ENCODE measurements at places on chromosomes 6 and 20.

GRCh38 chr20:49399329-49399728 lies 83.1 kb downstream of the KCNB1 start:
- no peak for DNase-seq

DNA sequence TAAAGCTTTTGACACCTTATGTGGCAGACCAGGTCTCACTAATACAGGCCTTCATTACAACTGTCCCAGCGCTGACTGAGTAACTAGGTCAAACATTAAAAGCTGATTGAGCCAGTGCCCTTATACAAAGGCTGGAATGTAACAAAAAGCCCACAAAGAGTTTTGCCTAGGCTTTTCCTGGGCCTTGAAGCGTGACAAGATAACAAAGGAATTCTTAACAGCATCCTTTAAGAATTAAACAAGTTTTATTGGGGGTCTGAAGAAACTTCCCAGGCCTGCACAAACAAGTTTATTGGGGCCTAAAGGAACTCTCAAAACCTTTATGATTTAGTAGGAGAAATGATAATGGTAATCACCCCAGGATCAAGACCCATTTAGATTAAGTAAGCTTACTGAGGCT lies 267.6 kb upstream of the FAM83B start:
- no peak for DNase-seq

- no peak for DNase-seq
These were observed 10.6 kb downstream of the REM1 start for GRCh38 chr20:31485450-31486339.

- DNase-seq, result no peak
These were observed 98.5 kb downstream of the F13A1 start for GRCh38 chr6:6221787-6222535.

- no peak for DNase-seq
These were observed 64.8 kb downstream of the FAM50B start for GRCh38 chr6:3913958-3914337.

- DNase-seq, result no peak
These were observed 380.1 kb upstream of the SOX4 start for GRCh38 chr6:21213492-21213891.

DNA sequence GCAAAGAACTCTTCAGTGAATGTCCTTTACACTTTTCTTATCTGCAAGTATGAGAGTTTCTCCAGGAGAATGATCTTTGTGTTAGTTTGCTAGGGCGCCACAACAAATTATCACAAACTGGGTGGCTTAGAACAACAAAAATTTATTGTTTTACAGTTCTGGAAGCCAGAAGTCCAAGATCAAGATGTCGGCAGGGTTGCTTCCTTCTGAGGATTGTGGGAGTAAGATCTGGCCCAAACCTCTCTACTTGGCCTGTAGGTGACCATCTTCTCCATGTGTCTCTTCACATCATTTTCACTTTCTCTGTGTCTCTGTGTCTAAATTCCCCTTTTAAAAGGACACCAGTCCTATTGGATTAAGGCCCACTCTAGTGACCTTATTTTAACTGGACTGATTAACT lies 103.0 kb downstream of the ADTRP start:
- no peak for DNase-seq

GRCh38 chr20:39245685-39246311 lies 283.7 kb downstream of the DHX35 start:
- DNase-seq, result peak; percentile 7

DNA sequence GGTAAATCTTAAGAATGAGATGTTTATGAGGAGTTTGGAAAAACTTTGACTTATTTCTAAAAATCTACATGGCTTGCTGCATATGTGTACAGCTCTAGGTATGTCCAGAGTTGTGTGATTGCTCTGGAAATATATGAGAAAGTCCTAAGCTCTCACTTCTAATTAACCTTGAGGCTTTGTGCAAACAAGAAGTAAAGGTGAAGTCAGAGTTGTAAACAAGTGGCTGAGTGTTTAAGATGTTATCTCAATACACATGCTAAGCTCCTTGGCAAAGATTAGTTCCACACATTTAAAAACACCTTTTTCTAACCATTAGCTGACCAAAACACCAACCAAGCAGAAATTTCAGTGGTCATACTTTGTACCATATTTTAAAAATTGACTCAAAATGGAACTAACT lies 684.2 kb downstream of the HTR1B start:
- no peak for DNase-seq

DNA sequence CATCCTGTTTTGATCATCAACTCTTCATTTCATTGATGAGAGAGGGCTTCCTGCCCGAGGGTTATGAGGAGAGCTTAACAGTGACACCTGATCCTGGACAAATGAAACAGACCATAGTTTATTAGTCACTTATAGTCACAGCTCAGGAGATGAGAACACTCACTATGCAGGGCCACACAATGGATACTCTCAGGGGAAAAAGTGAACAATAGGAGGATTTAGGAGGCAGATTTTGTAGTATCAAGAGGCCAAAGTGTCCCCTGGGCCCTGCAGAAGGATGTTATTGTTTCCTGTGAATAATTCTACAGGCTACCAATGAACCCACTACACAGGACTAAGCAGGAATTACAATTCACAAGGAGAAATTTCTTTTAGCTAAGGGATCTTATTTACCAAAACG lies 772.8 kb upstream of the MAN1A1 start:
- no peak for DNase-seq

- DNase-seq, result no peak
These were observed 23.5 kb downstream of the MOCS1 start for GRCh38 chr6:39910744-39911143.

- no peak for DNase-seq
These were observed 7.2 kb upstream of the IL20RA start for GRCh38 chr6:137051790-137052472.

- DNase-seq, result no peak
These were observed 48.5 kb downstream of the FYN start for GRCh38 chr6:111824608-111825337.

GRCh38 chr6:157561414-157561790 lies 180.4 kb downstream of the ZDHHC14 start:
- DNase-seq, result no peak

DNA sequence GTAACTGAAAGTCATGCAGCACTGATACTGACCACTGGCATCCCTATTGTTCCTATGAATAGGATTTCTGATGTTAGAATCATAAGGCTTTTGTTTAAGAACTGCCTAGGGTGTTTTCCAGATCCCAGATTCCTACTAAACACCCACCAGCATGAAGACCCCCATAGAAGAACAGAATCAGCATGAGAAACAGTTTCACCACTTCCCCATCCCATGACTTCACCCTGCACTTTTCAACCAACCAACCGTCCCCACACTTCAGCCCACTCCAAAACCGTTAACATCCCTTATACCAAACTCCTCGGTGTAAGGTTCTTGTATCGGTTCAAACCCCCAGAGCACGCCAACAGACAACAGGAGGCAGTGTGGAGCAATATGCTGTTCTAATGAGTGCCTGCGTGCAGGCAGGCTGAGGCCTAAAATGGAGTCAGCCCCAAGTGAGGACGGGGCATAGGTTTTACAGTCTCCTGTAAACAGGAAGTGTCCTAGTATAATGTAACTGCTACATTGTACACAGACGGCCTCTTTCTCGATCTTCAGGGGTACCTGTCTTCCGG lies 11.4 kb upstream of the SSTR4 start:
- DNase-seq, result no peak

- DNase-seq, result no peak
These were observed 175.0 kb downstream of the GMPR start for GRCh38 chr6:16413399-16413798.

DNA sequence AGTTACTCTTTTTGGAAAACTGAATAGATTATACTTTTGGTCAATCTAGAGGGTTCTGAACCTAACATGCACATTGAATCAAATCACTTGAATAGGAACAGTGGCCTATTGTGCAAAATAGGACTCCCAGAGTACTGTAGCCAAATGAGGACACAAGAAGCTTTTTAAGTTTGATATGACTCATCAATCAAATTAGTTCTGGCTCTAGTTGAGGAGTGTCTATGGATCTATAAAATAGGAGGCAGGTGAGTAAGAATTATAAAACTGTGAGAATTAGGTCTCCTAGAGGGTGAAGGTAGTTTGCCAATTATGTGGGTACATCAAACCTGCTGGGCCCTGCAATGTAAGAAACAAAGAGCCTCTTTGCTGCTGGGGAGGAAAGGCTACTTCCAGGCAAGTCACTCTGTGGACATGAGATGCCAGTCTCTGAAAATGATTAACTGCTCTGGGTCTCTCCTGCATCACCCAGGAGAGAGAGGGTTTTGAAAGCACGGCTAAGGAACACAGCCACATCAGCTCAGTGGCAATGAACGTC lies 112.3 kb downstream of the RCAN2 start:
- no peak for DNase-seq

GRCh38 chr6:52820198-52820597 lies 16.6 kb upstream of the GSTA1 start:
- no peak for DNase-seq

- no peak for DNase-seq
These were observed 1.3 kb upstream of the REPS1 start for GRCh38 chr6:138989098-138989983.

- no peak for DNase-seq
These were observed 3.8 kb upstream of the SIRPB1 start for GRCh38 chr20:1623501-1624205.

GRCh38 chr20:53800883-53801604 lies 207.4 kb upstream of the ZNF217 start:
- DNase-seq, result no peak

- DNase-seq, result no peak
These were observed 751.9 kb upstream of the CHD6 start for GRCh38 chr20:42370075-42370474.

DNA sequence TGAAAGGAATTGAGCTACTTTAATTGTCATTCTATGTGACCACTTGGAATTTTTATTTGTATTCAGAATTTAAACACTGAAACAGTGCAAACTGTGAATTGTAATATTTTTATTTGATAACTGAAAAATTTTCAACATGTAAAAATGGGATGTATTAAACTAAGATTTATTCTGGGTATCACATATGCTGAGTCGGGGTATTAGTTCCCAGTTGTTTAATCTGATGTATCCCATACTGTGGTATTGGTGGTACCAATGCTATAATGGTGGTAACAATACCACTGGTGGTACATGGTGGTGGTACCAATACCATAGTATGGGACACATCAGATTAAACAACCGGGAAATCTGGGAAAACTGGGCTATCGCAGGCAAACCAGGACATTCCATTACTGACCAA lies 79.4 kb downstream of the CDC5L start:
- no peak for DNase-seq

GRCh38 chr6:69907981-69908498 lies 41.7 kb downstream of the COL19A1 start:
- DNase-seq, result no peak

- no peak for DNase-seq
These were observed 132.7 kb upstream of the JAG1 start for GRCh38 chr20:10806539-10806938.

- DNase-seq, result no peak
These were observed 77.8 kb upstream of the SLC35B3 start for GRCh38 chr6:8513174-8513573.

GRCh38 chr6:16168858-16169257 lies 40.0 kb downstream of the MYLIP start:
- peak; percentile 28 for DNase-seq

GRCh38 chr20:6184086-6184485 lies 61.3 kb upstream of the FERMT1 start:
- DNase-seq, result no peak

DNA sequence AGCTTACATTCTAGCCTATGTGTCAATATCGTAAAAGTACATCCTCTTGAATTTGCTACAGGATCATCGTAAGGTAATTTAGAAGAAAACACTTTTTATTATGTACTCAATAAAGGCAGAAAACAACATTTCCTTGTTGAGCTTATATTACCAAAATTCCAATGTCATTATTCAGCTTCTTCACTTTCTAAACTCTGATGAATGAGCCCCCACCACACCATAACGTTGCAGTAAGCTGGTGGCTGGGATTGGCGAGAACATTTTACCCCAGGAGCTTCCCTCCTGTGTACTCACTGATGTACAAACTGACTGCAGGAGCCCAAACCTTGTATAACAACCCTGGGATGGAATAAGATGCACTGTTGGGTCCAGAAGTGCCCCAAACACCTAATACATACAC lies 238.1 kb upstream of the MARCKS start:
- DNase-seq, result no peak

- peak; percentile 5 for DNase-seq
These were observed 92.9 kb upstream of the SYNDIG1 start for GRCh38 chr20:24376311-24377099.

DNA sequence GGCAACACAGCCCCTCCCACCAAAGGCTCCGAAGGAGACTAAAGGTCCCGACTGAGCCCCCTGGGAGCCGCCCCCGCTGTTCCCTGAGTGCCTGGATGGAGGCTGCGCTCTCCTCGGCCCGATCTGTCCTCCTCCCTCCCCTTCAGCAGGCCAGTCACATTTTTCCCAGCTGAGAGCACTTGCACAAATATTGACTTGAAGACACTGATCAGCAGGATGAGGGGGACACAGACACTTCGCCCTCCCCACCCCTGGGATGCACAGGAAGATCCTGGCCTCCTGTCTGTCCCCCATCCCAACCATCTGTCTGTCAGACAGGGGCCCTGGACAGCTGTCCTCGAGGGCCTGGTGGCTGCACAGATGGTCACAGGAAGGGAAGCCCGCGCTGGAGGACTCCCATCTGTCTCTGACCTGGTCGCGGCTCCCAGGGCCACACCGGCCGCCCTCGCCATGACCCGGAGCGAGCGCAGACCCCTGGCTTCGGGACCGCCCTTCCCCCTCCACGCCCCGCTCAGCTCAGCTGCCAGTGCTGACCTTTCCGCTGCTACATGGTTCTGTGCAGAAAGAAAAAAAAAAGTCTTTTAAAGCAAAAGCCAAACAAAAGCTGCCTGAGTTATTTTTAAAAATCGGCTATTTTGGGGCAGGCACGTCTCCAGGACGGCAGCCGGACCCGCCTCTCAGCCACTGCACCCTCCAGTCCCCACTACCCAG lies 11.1 kb downstream of the LAMA5 start:
- DNase-seq, result no peak

DNA sequence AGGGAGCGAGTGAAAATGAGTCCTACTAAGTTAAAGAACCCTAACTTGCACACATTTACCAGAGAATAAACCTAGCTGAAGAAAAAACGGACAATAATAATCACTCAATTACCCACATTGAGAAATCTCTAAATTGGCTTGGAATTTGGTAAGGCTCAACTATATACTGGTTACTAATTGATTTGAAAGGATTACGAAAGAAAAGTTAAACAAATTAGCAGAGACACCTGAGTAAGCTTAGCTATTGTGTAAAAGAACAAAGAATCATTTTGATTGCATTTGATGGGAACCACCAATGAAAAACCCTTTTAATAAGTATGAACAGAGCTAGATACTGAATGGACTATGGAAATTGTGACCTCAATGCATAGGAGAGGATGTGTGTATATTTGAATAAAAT lies 118.6 kb upstream of the ADGRF1 start:
- DNase-seq, result no peak

DNA sequence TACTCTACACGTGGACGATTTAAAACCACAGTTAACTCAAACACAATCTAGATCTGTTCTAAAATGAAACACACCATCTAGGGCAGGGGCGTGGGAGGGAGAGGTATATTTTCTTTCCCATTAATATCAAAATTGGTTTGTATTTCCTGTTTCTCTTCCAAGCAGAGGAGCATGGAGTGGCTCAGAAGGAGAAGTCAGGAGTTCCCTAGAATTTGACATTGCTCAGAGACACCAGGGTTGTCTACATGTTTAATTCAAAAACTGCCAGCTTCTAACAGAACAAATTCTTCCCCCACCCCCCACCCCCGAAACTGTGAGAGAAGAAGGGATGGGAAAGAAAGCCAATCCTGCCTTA lies 2.3 kb downstream of the PREX1 start:
- DNase-seq, result no peak

- DNase-seq, result no peak
These were observed 205.3 kb downstream of the EYA2 start for GRCh38 chr20:47099825-47100441.

- DNase-seq, result no peak
These were observed 44.3 kb downstream of the OR2B2 start for GRCh38 chr6:27867945-27868300.
